ENCODE measurements at places on chromosomes 7 and 10. TPM values are rescaled to one million over a fixed set of nuclear protein-coding genes. Genes with fewer than 3 reads are reported as not detected.
A peak's percentile ranks its signal among the peaks of the same experiment; 100 is the strongest.

Gene LIPJ
- total RNA-seq, result 0.32 TPM

Gene UNC5B
- not detected for total RNA-seq

Gene H2AZ2
- total RNA-seq, result 143 TPM

Gene PCLO
- total RNA-seq, result under 0.01 TPM

Gene MRPS17
- total RNA-seq, result 10.9 TPM

Gene C10orf62
- not detected for total RNA-seq

Gene MUC12
- total RNA-seq, result not detected

Gene VAX1
- total RNA-seq, result not detected

Gene ANKRD61
- not detected for total RNA-seq

DNA sequence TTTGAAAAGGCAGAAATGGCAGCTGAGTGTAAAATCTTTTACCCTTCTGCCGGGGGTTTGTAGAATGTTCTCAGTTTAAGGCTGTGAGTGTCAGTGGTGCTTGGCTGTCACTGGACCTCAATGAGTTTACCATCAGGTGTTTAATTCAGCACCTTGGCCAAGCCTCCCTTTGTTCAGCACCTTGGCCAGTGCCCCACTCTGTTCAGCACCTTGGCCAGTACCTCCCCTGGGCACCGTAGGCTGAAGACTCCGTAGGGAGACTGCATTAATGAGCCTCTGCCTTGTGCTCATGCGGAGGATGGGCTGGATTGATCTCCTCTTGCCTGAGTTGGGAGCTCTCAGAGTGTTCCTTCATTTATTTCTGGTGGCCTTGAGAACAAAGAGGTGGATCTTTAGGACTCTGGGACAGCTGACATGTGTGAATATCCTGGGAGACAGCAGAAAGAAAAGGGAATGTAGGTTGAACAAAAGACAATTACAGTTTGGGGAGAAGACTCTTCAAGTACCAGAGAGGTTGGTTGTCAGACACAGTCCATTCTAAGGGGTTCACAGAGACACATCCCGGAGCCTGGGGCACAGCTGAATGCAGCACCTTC lies 1.6 kb downstream of the FAM24A start:
- DNase-seq, result peak; percentile 49
- H3K36me3 ChIP-seq, result no peaks in the 10 kb centered on the region
- no peaks in the 10 kb centered on the region for H3K27me3 ChIP-seq
- H3K4me1 ChIP-seq, result no peaks in the 10 kb centered on the region
- no peak overlapping the region for H3K27ac ChIP-seq
- no peak overlapping the region for H3K4me3 ChIP-seq

DNA sequence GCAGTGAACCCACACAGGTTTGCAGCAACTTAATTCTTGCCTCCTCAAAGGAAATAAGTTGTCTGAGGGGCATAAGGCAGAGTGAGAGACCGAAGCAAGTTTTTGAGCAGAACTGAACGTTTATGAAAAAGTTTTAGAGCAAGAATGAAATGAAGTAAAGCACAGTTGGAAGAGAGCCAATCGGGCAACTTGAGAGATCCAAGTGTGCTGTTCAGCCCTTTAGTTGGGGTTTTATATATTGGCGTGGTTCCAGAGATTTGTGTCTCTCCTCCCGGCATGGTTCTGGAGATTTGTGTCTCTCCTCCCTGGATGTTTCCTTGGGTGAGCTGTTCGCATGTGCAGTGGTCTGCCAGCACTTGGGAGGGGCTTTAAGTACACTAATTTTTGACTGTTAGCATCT lies 141.4 kb upstream of the DGKB start:
- H3K36me3 ChIP-seq, result no peaks in the 10 kb centered on the region
- no peak overlapping the region for H3K27ac ChIP-seq
- no peaks in the 10 kb centered on the region for H3K4me1 ChIP-seq
- no peak overlapping the region for H3K4me3 ChIP-seq
- no peak for DNase-seq

GRCh38 chr7:92872701-92873100 lies 36.3 kb upstream of the CDK6 start:
- H3K4me1 ChIP-seq, result peaks cover 9% of the 10 kb centered on the region
- no peaks in the 10 kb centered on the region for H3K36me3 ChIP-seq
- DNase-seq, result no peak
- no peak overlapping the region for H3K27ac ChIP-seq
- no peak overlapping the region for H3K4me3 ChIP-seq

- no peak overlapping the region for H3K27ac ChIP-seq
- no peaks in the 10 kb centered on the region for H3K36me3 ChIP-seq
- H3K4me1 ChIP-seq, result no peaks in the 10 kb centered on the region
Observed at GRCh38 chr10:103621783-103622125, 128.2 kb downstream of the NEURL1 start.

- no peak for DNase-seq
- H3K27ac ChIP-seq, result no peak overlapping the region
- H3K4me3 ChIP-seq, result no peak overlapping the region
- H3K27me3 ChIP-seq, result no peaks in the 10 kb centered on the region
- H3K36me3 ChIP-seq, result no peaks in the 10 kb centered on the region
Observed at GRCh38 chr10:81978238-81978637, 103.2 kb downstream of the NRG3 start.

- no peaks in the 10 kb centered on the region for H3K36me3 ChIP-seq
- H3K4me3 ChIP-seq, result no peak overlapping the region
Observed at GRCh38 chr10:82925547-82925946, 1050.6 kb downstream of the NRG3 start.

DNA sequence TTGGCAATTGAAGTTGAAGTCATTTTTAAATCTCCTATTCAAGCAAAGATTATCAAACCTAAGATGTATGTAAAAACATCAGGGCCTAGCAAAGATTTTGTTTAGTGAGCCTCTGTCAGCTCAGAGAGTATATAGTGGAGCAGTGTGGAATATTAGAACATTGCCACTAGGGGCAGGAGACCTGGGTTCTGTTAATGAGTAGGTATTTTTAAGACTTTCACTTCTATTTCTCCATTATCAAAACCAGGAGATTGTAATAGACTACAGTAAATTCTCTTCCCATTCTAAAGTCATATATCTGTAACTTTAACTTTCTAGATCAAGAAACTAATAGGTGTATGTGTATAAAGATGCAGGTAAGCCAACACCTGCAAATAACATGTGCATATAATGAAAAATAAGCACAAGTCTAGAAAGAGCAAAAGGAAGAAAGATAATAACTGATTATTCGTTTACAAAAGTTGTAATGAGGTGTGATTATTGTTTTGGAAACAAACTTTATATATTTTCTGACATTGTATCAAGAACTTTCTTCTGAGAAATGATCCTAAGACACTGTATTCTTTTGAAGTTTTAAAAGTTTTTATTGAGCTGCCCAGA lies 64.4 kb downstream of the KCND2 start:
- DNase-seq, result no peak
- no peaks in the 10 kb centered on the region for H3K27me3 ChIP-seq
- H3K4me1 ChIP-seq, result no peaks in the 10 kb centered on the region
- H3K27ac ChIP-seq, result no peak overlapping the region
- H3K4me3 ChIP-seq, result no peak overlapping the region
- no peaks in the 10 kb centered on the region for H3K36me3 ChIP-seq

- no peak overlapping the region for H3K4me3 ChIP-seq
- no peaks in the 10 kb centered on the region for H3K36me3 ChIP-seq
- H3K27ac ChIP-seq, result no peak overlapping the region
- no peaks in the 10 kb centered on the region for H3K4me1 ChIP-seq
- no peak for DNase-seq
- H3K27me3 ChIP-seq, result no peaks in the 10 kb centered on the region
Observed at GRCh38 chr10:132665946-132666704, 119.8 kb downstream of the NKX6-2 start.

DNA sequence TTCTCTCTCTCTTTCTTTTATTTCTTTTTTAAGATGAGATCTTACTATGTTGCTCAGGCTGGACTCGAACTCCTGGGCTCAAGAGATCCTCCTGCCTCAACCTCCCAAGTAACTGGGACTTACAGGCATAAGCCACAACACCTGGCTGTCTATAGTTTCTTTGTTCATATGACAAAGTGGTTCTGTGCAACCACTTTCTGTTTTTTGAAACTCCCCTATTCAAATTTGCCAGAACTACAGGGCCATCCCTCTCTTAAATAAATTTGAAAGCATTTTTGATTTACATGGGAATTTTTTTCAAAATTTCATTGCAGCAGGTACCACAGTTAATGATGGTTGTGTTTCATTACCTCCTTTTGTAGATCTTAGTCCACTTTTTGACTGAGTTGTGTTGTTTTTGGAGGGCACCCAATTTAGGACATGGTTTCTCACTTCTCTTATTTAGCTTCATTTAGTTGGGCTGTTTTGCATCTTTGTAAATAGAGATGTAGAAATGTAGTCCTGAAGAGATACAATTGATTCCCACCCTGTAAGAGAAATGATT lies 119.2 kb downstream of the LRRC4 start:
- peaks cover 5% of the 10 kb centered on the region for H3K36me3 ChIP-seq
- H3K27ac ChIP-seq, result no peak overlapping the region
- no peak overlapping the region for H3K4me3 ChIP-seq
- no peaks in the 10 kb centered on the region for H3K27me3 ChIP-seq
- no peak for DNase-seq

- no peak overlapping the region for H3K27ac ChIP-seq
- no peaks in the 10 kb centered on the region for H3K27me3 ChIP-seq
- H3K4me1 ChIP-seq, result no peaks in the 10 kb centered on the region
- no peak overlapping the region for H3K4me3 ChIP-seq
- DNase-seq, result no peak
Observed at GRCh38 chr10:132868995-132869394, 73.4 kb downstream of the CFAP46 start.

GRCh38 chr10:101364721-101365120 lies 10.8 kb downstream of the BTRC start:
- no peaks in the 10 kb centered on the region for H3K27me3 ChIP-seq
- no peaks in the 10 kb centered on the region for H3K36me3 ChIP-seq
- H3K27ac ChIP-seq, result no peak overlapping the region
- no peak overlapping the region for H3K4me3 ChIP-seq

DNA sequence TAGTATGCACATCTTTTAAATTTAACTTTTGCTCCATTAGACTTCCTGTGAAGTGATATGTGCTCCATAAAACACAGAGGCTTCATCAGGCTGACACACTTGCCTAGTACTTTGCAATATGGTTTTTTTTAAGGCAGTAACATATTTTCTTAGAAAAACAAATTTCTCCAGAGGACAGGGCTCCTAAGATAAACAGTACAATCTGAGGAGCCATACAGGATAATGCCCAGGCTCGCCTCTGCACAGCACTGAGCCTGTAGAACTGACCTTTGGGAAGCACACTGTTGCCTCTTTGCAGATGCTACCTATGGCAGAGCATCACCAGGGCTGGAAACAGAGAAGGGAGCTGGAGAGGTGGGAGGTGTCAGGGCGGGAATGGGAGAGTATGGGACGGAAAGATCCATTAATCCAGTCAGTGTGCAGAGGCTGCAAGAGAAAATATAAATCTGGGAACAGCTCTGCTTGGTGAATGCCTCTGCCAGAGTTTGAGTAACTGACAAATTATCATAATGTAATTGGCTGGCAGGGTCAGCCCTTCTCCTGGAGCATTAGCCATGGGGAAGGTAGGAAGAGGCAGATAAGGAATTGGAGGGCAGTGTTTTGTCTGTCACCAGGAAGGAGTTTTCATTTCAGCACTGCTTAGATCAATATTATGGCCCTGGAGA lies 132.3 kb downstream of the CREB5 start:
- H3K4me1 ChIP-seq, result no peaks in the 10 kb centered on the region
- no peak overlapping the region for H3K4me3 ChIP-seq
- DNase-seq, result no peak
- no peak overlapping the region for H3K27ac ChIP-seq
- no peaks in the 10 kb centered on the region for H3K36me3 ChIP-seq

DNA sequence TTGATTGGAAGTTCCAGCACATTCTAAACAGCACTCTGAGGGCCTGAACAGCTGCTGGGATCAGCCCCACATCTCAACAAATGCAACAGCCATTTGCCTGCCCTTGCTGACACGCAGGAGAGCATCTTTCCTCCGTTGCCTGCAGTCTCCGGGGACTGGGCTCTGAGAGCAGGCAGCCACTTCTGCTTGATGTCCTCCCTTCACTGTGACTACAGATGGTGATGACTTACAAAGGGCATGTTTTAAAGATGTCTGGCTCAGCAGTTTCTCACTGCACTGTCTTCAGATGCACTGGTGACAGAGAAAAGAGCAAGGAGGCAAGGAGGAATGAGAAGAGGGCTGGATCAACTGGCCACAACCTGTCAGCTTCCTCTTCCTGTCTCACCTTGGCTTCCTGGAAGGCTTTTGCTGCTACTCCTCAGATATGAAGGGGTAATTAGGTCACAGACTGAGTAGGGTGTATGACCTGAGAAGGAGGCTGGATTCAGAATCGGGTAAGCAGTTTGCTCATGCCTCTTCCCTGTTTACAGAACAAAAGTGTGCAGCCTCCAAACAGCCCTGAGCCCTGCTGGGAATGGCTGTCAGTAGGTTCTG lies 143.5 kb upstream of the GHITM start:
- no peak overlapping the region for H3K27ac ChIP-seq
- no peak for DNase-seq
- no peak overlapping the region for H3K4me3 ChIP-seq

Data from naive thymus-derived CD4-positive, alpha-beta T cell (primary cell).